ENCODE measurements at places on chromosomes 1 and 21. TPM values are rescaled to one million over a fixed set of nuclear protein-coding genes. Genes with fewer than 3 reads are reported as not detected.

Gene WNT3A
- polyA plus RNA-seq, result not detected

Gene ELAPOR1
- 1.7 TPM for polyA plus RNA-seq

Gene HSPA6
- polyA plus RNA-seq, result 0.82 TPM

Gene LMX1A
- not detected for polyA plus RNA-seq

Gene GSTM4
- 55.4 TPM for polyA plus RNA-seq

Gene RGS13
- polyA plus RNA-seq, result not detected

Gene ZNF670
- 5.9 TPM for polyA plus RNA-seq

Gene RAB25
- polyA plus RNA-seq, result 66.2 TPM

Gene DMBX1
- 0.12 TPM for polyA plus RNA-seq

Gene OR10J1
- not detected for polyA plus RNA-seq

Gene SLC30A1
- polyA plus RNA-seq, result 30.2 TPM

Gene ATP6V1G3
- not detected for polyA plus RNA-seq

GRCh38 chr1:208089761-208090370 is 154.3 kb downstream of the PLXNA2 start:
- no peak for DNase-seq

GRCh38 chr1:86914601-86914997 is at the start of gene HS2ST1:
TSS of gene HS2ST1 (plus strand) at chr1:86914635.
- DNase-seq, result no peak

GRCh38 chr1:94672934-94673333 is 131.4 kb upstream of the F3 start:
- no peak for DNase-seq

- DNase-seq, result no peak
Measured at GRCh38 chr1:77434967-77435366, 153.1 kb downstream of the AK5 start.

GRCh38 chr1:55559842-55560241 is 344.7 kb upstream of the USP24 start:
- DNase-seq, result no peak

- DNase-seq, result no peak
Measured at GRCh38 chr21:35748678-35749314, 311.5 kb downstream of the SETD4 start.

GRCh38 chr1:114986286-114986685 is 43.3 kb upstream of the TSHB start:
- no peak for DNase-seq

DNA sequence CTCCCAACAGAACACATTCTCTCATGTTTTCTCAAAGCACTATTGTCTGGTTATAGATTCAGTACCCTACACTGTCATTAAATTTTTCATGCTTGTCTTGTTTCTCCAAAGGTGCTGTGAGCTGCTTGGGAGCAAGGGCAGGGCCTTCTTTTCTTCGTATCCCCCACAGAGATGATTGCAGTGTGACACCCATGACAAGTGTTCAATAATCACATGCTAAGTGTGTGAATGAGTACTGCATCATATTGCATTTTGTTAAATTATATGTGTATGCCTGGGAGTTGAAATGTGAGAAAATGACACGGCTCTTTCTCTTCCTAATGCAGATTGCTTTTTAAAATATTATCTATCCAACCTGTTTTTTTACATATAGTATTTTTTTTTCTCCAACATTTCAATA is 57.3 kb upstream of the MAGI3 start:
- no peak for DNase-seq

- no peak for DNase-seq
Measured at GRCh38 chr21:32233055-32233546, 45.7 kb downstream of the MIS18A start.

GRCh38 chr21:41772351-41773080 is 5.7 kb upstream of the RIPK4 start:
- no peak for DNase-seq

GRCh38 chr1:28927648-28928313 is 13.4 kb downstream of the EPB41 start:
- no peak for DNase-seq

GRCh38 chr1:1038694-1039093 is 18.8 kb downstream of the AGRN start:
- no peak for DNase-seq

GRCh38 chr1:66305927-66306326 is 228.0 kb upstream of the SGIP1 start:
- no peak for DNase-seq

DNA sequence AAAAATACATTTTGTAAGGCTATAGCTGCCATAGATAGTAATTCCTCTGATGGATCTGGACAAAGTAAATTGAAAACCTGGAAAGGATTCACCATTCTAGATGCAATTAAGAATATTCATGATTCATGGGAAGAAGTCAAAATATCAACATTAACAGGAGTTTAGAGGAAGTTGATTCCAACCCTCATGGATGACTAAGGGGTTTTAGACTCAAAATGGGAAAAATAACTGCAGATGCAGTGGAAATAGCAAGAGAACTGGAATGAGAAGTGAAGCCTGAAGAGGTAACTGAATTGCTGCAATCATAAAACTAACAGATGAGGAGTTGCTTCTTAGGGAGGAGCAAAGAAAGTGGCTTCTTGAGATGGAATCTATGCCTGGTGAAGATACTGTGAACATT is 230.8 kb downstream of the KCTD3 start:
- no peak for DNase-seq

- no peak for DNase-seq
Measured at GRCh38 chr1:42144711-42145388, 8.4 kb upstream of the GUCA2B start.

DNA sequence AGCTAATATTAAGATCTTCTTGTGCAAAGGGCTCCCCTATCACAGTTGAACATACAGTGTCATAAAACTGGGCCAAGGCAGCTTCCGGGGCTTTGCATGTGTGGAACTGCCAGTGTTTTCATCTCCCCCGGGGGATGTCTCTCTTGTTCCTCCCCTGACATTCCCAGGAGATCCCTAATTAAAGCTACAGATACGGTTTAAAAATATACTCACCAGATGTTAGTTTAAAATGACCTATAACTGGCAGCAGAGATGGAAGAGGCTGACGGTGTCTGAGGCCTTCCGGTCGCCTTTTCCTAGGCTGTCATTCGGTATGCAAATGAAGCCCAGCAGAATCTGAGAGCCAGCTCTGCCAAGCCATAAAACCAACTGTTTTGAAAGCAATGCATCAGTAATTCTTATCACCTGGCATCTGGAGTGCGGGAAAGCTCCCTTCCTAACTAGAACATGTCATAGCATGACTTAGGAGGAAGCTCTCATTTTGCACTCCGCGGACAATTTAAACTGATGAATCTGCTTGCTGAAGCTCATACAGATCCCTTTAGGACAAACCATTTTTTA is 436.5 kb upstream of the VAMP3 start:
- peak; percentile 18 for DNase-seq

- peak; percentile 12 for DNase-seq
Measured at GRCh38 chr1:170010443-170010842, 64.1 kb downstream of the KIFAP3 start.

- no peak for DNase-seq
Measured at GRCh38 chr1:153849487-153850185, 73.1 kb downstream of the GATAD2B start.

GRCh38 chr1:198234520-198235251 is 77.9 kb downstream of the NEK7 start:
- DNase-seq, result no peak

DNA sequence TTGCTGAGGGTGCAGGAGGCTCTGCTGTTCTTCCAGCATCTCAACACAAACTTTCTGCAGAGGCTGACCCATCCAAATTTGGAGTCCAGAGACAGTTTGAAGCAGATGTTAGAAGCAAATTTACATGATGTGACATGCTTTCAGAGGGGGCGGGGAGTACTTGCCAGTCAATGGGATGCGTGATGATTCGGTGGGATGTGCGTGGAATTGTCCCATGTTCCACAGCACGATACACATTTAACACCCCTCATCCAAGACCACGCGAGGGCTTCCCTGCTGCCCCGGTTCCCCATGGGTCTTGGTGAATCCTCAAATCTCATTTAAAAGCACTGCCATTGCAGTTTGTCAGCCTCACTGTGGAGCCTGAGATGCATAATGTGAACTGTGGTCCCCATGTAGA is 78.6 kb upstream of the TLR5 start:
- DNase-seq, result no peak

- DNase-seq, result no peak
Measured at GRCh38 chr1:57530206-57530910, 106.5 kb upstream of the DAB1 start.

GRCh38 chr1:32716312-32717148 is 14.0 kb upstream of the SYNC start:
- DNase-seq, result peak; percentile 83

DNA sequence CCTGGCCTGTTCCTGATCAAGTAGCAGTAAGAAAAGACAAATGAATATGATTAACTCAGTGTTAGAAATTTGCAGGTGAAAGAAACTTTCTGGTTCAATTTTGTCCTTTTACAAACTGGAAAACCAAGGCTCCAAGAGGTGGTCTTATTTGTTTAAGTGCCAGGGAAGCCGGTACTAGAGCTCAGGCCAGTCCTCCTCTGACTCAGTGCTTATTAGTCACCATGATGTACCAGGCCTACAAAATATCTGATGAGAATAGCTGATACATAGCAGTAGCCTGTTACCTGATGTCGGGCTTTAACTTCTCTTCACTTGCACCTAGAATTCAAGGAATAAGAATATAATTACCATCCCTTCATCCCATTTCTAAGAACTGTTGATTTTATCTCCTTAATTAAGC is 394.8 kb downstream of the LMX1A start:
- no peak for DNase-seq

DNA sequence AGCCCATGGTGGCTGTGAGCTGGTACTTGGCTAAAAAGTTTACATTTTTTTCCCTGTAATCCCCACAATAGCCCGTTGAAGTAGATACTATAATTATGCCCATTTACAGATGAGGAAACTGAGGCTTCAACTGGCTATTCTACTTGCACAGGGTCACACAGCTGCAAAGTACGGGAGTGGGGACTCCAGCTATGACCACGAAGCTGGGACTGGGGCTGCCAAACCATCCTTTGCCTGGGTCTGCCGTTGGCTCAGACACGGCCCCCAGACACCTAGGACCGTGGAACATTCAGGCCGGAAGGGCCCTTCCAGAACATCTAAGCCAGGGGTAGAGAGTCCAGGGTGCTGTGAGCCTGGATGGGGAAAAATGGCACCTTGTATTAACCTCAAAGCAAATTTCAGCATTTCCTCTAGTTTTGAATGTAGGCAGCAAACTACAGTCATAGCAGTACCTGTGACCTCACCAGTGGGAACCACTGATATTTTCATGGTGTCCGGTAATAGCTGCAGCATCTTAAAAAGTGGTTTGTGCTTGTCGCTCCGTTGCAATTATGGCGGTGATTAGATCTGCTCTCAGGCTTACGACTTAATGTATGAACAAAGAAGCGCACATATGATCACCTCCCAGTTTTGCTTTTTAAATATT is 4.3 kb downstream of the TP73 start:
- no peak for DNase-seq

DNA sequence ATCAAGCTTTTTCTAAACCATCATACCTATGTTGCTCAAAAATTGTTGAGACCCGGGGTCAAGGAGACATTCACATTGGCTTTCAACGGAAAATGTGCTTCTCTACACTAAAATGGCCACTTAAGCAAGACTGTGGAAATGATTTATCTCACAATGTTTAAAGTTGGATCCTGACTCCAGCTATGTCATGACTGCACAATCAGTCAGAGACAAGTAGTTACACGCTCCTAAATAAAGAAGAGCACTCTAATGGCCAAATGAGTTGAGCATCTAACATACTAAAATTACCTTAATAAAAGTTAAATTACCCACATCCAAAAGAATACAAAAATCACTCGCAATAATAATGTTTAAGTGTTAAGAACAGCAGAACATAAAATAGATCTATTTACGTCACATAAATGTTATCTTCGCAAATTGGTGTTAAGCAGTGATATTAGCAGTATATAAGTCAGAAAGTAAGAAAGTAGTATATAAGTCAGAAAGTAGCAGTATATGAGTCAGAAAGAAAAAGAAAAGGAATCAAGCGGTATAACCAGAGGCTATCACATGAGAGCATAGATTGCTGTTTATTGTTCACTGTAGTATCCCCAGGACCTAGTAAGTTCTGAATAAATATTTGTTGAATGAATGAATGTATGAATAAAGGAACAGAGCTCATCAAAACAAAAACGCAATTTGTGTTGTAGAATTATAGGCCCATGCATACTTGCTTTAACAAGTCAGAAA is 28.4 kb downstream of the ZNF281 start:
- no peak for DNase-seq

DNA sequence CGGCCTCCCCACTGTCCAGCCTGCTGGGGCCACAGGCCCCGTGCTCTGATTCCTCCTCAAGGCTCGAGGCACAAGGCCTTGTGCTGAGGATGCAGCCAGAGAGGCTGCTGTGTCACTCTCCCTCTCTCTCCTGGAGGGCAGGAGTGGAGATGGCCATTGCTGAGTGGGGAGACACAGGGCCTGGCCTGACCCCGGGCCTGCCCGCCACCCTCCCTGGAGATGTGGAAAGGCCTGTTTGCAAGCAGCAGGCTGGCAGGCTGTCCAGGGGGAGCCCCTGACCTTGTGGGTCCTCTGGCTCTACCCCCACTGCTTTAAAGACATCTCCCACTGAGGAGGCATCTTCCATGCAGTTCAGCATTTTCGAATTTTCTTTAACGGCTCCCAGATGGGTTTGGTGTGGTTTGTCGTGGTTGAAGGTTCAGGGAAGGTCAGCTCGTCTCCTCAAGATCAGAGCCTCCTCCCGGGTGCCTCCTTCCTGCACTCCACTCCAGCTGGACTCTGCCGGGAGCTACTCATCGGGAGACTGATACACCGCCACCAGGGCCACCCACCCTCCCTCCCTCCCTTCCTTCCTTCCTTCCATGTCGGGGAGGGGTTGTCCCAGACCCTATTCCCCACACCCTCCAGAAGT is 69.1 kb downstream of the SPSB1 start:
- DNase-seq, result no peak

DNA sequence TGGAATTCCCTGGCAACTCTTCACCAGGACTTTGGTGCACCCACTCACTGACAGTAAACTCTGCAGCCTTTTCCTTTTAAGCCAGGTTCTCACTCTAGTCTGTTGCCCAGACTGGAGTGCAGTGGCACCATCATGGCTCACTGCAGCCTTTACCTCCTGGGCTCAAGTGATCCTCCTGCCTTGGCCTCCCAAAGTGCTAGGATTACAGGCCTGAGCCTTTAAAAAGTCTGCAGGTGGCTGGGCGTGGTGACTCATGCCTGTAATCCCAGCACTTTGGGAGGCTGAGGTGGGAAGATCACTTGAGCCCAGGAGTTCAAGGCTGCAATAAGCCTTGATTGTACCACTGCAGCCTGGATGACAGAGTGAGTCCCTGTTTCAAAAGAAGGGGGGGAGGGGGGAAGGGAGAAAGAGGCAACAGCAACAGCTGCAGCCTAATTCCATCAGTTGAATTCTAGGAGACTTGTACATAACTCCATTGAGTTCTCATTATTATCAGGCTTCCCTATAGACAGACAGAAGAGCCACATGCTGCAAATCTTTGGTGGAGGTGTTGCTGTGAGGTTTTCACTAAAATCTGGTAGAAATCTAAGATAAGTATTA is 8.1 kb upstream of the HNRNPR start:
- no peak for DNase-seq

- DNase-seq, result no peak
Measured at GRCh38 chr1:115467790-115468189, 129.7 kb upstream of the NGF start.

Data from left renal pelvis (tissue), 4 donors.